ENCODE measurements at places on chromosomes 5 and 9.

- no peak for ATAC-seq
Observed at GRCh38 chr9:133256136-133256461, 18.9 kb downstream of the ABO start.

GRCh38 chr5:133944263-133945185 lies 23.9 kb downstream of the C5orf15 start:
- ATAC-seq: peak; percentile 78

GRCh38 chr9:65410926-65411325 lies 125.9 kb upstream of the FOXD4L5 start:
- ATAC-seq: no peak

GRCh38 chr9:29422438-29422837 lies 1849.2 kb upstream of the C9orf72 start:
- ATAC-seq: no peak

DNA sequence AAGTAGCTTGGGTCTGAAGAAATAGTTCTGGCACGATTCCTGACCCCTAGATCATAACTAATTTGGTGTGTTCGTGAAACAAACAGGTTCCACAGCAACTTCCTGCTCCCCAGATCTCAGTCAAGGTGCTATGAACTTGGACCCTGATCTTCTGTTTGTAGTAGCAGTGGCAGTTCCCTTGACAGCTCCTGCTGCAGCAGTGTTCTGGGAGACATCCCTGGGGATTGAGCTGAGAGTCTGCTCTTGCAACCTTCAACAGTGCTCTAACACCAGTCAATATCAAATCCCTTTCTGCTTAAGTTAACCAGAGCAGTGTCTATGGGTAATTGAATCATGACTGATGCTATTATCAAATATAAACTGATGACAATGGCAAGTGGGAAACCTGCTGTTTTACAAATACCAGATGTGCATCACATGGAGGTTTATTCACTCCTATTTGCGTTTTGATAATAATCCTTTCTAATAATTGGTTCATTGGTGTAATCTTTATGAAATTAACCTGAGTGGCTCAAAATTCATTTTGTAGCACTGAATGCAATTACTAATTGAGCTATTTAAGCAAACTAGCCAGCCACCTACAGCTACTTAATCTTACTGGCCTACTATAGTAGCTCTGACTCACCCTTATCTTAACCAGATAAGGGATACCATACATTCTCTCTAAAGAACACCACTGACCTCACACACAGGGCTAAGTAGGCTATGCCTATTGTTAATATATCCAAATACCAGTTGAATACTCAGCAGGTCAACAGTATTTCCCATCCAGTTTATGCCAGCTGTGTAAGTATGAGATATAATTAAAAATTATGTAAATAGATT lies 21.9 kb downstream of the KDM4C start:
- ATAC-seq: no peak

- ATAC-seq: no peak
Observed at GRCh38 chr5:52531105-52531504, 256.6 kb upstream of the ITGA1 start.

- peak; percentile 76 for ATAC-seq
Observed at GRCh38 chr9:91162784-91163443, 198.8 kb downstream of the AUH start.

GRCh38 chr5:176740131-176740701 lies 70.1 kb upstream of the UNC5A start:
- ATAC-seq: no peak

- ATAC-seq: no peak
Observed at GRCh38 chr9:113541019-113541900, 77.7 kb downstream of the RGS3 start.

DNA sequence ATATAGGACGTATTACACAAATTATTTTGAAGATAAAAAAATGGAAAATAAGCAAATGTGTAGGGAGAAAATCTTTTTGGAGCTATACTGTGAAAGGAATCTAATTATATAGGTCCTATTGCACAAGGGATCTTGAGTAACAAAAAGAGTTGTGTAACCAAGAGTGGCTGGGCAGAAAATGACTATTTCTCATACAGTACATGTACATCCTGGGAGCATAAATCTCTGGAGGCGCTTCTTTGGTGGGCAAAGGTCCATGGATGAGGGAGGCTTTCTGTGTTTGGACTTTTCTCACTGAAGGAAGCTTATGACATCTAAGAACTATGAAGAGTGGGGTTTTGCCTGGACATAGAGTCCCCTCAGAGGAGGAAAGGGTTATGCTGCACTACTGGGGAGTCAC lies 29.8 kb downstream of the ANKS6 start:
- ATAC-seq: no peak

GRCh38 chr9:79325501-79325900 lies 246.3 kb upstream of the TLE4 start:
- ATAC-seq: no peak

DNA sequence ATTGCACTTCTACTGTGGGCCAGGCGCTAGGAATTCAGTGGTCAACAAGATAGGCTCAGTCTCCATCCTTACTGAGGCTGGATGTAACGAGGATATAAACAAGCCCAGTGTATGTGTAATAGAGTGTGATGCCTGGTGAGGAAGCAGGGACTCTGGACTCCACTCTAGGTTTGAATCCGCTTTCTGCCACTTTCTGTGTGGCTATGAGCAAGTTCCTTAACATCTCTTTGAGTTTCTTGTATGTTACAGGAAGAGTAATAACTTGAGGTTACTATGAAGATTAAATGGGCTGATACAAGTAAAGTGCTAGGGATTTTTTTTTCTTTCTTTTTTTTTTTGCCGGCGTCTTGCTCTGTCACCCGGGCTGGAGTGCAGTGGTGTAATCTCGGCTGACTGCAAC lies 12.4 kb downstream of the DOCK2 start:
- ATAC-seq: peak; percentile 53

DNA sequence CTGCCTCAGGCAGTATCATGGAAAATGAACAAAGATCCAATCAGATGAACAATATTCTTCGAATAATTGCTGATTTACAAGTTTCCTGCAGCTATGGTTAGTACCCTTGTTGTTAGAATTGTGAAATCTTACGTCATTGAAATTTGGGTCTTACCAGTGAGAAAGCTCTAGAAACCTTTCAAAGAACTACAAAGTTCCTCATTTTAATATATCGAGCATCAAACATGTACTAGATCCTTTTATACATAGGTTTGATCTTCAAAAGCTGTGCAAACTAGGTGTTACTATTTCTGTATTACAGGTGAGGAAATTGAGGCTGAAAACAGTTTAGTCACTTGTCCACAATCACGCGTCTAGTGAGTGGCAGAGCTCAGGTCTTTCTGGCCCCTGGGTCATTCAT lies 43.7 kb upstream of the ANGPTL2 start:
- no peak for ATAC-seq

DNA sequence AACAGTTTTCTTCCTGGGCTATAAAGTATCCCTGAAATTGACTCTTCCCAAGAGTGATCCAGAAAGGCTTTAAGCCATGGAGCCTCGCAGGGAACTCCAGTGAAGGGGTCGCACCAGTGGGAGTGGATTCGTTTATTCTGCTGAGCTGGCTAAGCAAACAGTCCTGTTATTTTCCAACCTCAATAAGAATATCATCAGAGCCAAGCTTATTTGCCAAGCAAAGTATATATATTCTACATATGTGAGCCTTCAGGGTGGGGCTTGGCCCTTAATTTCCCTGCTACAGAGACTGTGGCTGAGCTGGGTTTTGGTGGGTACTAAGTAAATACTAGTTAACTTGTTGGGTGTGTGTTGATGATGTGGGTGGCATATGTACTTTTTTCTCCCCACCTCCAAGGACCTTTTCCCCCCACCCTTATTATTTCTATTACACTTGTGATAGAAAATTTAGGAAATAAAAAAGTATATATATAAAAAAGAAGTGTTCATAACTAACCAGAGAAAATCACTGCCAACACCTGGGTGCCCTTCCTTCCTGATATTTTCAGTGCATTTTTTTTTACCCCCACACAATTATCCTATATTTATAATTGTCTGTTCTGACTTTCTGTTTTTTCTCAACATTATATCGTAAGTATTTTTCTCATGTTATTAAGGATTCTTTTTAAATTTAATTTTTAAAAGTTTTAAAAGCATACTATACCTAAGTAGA lies 5.3 kb downstream of the GSN start:
- no peak for ATAC-seq

DNA sequence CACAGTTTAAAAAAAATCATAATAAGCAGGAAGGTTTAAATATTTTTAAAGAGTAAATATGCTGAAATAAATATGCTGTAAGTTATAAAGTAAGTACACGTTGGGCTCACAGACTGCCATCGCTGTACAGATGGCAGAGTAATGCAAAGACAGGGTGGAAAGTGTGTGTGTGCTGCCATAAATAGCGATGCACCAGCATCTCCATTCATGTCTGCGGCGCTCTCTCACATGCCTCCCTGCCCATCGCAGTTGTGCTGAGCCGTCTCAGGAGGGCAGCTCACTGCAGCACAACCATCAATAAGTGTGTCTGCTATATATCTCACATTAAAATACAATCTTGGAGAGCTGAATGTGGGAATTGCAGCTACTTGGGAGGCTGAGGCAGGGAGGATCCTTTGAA lies 14.3 kb downstream of the MOCS2 start:
- no peak for ATAC-seq

DNA sequence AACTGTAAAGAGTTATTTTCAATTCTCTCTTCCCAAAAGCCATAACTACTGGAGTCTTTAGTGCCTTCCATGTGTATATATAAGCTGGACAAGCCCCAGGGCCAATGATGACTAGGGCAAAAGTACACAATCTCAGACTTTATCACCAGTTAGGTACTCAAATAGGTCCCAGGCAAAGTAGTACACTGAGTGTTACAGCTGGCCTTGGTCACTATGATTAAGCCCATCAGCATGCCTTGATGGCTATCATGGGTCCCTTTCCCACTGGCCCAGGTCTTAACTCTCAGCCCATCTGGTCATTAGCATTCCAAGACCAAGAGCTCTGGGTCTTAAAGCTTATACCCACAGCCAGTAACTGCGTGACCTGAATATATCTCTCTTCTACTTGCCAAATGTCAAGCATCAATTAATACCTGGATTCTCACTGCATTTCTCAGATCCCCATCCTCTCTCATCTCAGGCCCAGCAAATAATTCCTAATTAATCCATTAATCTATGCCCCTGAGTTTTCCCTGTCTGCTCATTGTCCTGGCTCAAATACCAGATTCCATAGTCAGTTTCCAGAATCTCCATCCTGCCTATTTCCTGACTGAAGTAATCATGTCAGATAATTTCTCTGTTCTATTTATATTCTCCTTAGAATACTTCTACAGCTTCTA lies 62.3 kb downstream of the NR6A1 start:
- no peak for ATAC-seq

DNA sequence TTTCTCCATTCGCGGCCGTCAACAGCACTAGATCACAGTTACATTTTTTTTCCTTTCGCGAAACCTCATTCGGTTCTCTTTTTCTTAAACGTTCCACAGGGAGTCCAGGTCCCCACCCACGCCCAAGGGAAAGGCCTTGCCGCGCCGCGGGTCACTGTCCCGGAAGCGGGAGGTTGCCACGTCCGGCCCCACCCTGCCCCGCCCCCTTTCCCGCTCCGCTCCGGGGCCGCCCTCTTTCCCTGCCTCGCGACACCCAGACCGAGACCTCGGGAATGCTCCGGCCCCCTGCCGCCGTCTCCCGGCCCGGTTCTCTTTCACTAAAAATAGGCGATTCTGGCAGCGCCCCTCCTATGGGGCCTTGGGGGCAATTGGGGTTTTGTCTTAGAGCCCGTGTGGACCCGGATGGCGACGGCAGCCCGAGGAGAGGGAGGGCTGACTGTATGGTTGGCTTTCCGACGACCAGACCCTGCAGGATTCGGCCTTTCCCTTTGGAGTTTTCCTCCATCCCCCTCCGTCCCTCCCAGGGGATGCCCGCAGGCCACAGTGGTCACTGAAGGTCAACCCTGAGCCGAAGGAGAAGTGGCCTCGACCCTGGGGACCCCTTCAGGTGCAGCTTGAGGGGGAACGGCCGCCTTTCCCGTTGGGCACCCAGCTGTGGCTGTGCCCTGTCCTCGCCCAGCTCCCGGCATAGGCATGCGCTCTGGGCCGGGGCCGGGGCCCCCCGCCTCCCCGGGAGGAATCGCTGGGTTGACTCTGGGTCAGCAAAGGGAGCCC lies 2.8 kb upstream of the RACK1 start:
- peak; percentile 69 for ATAC-seq

DNA sequence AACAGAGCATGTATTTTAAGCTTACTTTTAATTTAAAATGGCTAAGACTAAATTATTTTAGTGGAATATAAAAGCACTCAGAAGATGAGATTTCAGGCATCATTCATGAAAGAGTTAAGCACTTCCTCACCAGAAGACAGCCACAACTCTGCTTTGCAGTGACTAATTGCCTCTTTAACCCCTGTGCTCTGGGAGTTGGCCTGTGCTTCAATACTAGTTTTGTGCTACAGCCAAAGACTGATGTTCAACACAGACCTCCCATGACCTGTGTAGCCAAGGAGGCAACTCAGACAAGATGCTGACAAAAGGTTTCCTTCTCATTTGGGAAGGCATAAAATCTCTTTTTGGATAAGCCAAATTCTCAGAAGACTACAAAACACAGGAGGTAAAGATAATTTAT lies 353.5 kb downstream of the FBXL17 start:
- no peak for ATAC-seq

- ATAC-seq: no peak
Observed at GRCh38 chr9:121613009-121613752, 38.3 kb upstream of the DAB2IP start.

DNA sequence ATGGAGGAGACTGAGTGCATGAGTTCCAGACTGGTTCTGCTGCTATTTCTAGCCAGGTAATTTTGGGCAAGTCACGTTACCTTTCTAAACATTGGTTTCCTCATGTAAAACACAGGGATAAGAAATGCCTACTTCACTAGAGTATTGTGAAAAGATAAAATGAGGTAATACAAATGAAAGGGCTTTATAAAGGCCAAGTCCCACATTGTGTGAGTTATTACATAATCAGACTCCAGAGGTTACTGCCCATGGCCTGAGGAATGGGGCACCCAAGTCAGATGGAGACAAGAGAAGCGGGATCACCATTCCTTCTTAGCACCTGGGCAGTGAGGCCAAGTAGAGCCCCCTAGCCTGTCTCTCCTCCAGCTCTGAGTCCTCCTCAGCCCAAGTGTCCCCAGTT lies 7.5 kb downstream of the HBEGF start:
- no peak for ATAC-seq

DNA sequence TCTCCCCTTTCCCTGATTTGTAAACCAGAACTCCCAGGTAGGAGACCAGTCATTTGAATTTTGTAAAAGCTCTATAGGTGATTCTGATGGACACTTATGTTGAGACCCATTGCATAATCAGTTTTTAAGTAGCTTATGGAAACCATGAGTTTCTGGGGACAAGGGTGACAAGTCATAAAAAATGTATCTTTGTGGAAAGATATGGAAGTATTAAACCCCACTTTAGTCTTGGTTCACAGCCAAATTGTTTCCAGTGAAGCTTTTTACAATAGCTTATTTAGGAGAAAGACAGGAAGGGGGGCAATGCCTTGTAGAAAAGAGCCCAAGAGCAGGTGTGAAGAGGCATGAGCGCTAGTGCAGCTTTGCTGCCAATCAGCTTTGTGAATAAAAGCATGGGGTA lies 453 bp upstream of the CCL28 start:
- no peak for ATAC-seq

- no peak for ATAC-seq
Observed at GRCh38 chr9:107336718-107337360, 53.8 kb downstream of the RAD23B start.

GRCh38 chr9:77454663-77455062 lies 193.5 kb downstream of the GNA14 start:
- ATAC-seq: no peak

GRCh38 chr5:75053304-75054133 lies 1.2 kb upstream of the GCNT4 start:
- peak; percentile 6 for ATAC-seq

Measured in stimulated activated memory B cell treated with anti-CD40 and anti-IgM and Interleukin-4, amounts not matched to agents 10 μg/mL and 1 μg/mL and 100 μg/mL, for 72 hours (primary cell).